ENCODE measurements at places on chromosomes 12 and 14.

- no peak for DNase-seq
These were observed 454.1 kb upstream of the FLRT2 start for GRCh38 chr14:85075694-85076476.

GRCh38 chr14:64910847-64911495 is 3.3 kb upstream of the CHURC1 start:
- DNase-seq, result no peak

DNA sequence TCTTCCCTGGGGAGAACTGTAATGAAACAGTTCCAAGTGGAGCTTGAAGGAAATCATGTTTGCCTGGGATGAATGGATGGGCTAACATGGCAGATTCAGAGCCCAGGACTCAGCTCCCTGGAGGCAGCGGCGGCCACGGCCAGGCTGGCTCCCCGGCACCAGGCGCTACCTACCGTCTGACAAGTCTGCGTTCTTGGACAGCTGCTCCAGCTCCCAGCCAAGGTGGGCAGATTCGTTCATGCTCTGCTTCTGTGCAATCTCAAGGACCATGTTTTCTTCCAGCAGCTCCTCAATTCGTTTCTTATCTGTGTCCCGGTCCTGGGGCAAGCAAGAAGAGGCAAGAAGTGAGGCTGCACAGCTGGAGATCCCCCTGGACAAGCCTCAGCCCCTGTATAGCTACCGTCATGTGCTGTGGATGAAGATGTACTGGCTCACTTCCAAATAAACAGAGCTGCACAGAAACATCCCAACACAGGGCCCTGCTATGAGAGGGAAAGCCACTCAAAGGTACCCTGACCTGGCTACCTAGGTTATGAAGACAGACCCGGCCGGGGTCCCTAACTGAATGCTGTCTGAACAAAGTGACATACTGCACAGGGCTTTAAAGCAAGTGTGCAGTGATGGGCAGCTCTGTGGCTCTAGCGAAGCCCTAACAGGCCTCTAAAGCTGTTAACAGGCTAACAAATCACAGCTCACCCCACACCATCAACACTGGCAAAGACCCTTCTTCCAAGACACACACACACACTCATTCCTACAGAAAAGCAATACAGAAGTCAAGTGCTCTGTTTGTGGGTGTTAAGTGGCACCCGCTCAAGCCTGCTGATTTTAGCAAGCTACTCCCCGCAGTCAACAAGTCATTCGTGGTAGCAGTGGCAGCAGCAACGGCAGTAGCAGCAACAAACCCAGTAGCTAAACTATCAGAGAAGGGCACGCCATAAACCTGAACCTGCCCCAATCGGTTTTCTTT is 80.4 kb upstream of the GPR68 start:
- DNase-seq, result no peak

- DNase-seq, result no peak
These were observed 173.9 kb downstream of the GXYLT1 start for GRCh38 chr12:41970744-41971143.

DNA sequence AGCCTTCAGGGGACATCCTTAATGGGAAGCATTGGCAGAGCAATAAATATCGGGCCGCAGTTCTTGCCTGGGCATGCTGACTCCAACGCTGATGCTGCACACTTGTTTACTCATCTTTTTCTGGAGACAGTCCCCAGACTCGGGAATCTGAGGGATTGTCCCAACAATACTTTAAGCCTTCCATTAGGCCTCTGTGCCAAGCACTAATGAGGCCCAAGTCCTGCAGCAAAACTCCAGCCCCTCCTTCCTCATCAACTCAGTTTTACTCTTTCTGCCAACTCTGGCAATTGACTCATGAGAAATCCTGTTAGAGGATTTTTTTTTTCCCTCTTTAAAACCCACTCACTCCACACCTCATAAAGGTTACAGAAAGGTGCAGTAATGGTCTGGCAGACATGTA is 233.4 kb upstream of the PELI2 start:
- no peak for DNase-seq

DNA sequence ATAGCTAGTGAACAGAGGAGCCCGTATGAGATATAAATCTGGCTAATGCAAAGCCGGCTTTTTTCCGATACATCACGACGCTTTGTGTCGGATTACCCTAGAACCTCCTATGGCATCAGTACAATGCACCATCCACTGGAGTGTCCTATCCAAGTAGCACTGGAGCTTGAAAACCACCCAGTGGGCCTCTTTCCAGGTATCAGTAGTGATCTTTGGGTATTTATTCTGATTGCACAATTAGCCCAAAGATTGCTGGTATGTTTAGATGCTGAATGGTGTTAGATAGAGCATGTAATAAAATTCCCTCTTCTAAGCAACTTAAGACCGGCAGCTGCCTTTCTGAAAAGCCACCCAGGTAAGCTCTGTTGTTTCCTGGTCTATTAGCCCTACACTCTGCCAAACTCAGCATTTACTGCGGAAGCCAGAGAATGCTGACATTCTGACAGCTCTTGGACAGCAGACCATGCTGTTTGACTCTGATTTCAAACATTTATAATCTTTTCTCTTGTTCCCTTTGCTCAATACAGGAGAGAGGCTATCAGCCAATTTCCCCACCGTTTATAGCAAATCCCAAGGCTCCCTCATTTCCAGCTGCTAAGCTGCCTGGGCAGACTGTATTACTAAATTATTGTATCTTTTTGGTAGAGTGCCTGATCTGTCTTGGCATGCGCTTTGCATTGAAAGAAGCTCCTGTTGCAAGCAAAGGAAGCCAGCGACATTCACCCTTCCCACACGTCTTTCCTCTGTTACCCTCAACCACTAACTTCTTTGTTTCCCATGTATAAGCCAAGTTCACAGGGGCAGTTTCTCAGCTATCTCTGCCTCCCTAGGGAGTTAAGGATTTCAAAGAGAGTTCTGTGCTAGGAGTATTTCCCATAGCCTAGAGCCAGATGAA is 388.3 kb upstream of the GARIN6 start:
- DNase-seq, result no peak

GRCh38 chr12:132287391-132288238 is 41.8 kb downstream of the GALNT9 start:
- no peak for DNase-seq

GRCh38 chr14:104644656-104645378 is 40.2 kb upstream of the TMEM179 start:
- no peak for DNase-seq

GRCh38 chr12:32603858-32604257 is 75.2 kb upstream of the DNM1L start:
- no peak for DNase-seq

- DNase-seq, result no peak
These were observed 145.6 kb downstream of the ATP23 start for GRCh38 chr12:58086930-58087329.

GRCh38 chr12:122021193-122021821 is 377 bp upstream of the BCL7A start:
- peak; percentile 27 for DNase-seq

GRCh38 chr12:113208041-113208934 is 13.0 kb upstream of the TPCN1 start:
- peak; percentile 49 for DNase-seq
